ENCODE measurements at places on chromosomes 6 and 20.
A peak's percentile ranks its signal among the peaks of the same experiment; 100 is the strongest.

DNA sequence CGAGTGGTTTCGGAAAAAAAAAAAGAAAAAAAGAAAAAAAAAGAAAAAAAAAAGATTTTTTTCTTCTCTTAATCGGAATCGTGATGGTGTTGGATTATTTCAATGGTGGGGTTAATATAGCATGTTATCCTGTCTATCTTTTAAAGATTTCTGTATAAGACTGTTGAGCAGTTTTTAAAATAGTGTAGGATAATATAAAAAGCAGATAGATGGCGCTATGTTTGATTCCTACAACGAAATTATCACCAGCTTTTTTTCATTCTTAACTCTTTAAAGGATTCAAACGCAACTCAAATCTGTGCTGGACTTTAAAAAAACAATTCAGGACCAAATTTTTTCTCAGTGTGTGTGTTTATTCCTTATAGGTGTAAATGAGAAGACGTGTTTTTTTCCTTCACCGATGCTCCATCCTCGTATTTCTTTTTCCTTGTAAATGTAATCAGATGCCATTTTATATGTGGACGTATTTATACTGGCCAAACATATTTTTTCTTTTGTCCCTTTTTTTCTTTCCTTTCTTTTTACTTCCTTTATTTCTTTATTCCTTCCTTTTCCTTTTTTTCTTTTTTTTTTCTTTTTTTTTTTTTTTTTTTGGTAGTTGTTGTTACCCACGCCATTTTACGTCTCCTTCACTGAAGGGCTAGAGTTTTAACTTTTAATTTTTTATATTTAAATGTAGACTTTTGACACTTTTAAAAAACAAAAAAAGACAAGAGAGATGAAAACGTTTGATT is 3.6 kb downstream of the SOX4 start:
- H3K4me1 ChIP-seq = peaks cover 47% of the 10 kb centered on the region
- DNase-seq = no peak
- peak overlapping the region; percentile 71 for H3K4me3 ChIP-seq
- H3K27me3 ChIP-seq = no peaks in the 10 kb centered on the region
- no peaks in the 10 kb centered on the region for H3K36me3 ChIP-seq

DNA sequence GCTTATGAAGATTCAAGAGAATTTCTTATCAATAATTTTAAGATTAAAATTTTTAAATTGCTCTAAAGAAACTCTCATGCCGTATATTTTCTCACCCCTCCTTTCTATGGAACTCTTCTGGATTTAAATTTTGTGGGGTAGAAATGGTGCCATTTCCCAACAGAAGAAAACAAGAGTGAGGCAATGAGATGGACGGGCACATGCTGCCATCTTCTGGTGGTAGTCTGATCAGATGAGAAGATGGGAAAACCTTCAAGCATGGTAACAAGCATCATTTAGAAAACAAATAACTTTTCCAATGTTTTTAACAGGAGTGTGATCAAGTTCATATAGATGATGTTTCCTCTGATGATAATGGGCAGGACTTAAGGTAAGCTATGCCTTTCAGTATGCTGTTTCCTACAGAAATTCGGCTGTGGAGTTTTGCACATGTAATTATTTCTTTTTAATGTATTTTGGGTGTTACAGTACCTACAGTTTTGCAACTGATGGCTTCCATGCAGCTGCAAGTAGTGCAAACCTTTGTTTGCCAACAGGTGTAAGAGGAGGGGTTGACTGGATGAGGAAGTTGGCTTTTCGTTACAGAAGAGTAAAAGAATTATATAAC is 271.4 kb downstream of the EYA4 start:
- no peak for DNase-seq
- no peak overlapping the region for H3K4me3 ChIP-seq
- H3K27me3 ChIP-seq = no peaks in the 10 kb centered on the region
- no peaks in the 10 kb centered on the region for H3K36me3 ChIP-seq
- no peaks in the 10 kb centered on the region for H3K4me1 ChIP-seq

GRCh38 chr6:23591761-23592160 is 534.3 kb upstream of the NRSN1 start:
- H3K4me3 ChIP-seq = no peak overlapping the region
- H3K27ac ChIP-seq = no peak overlapping the region
- no peak for DNase-seq
- no peaks in the 10 kb centered on the region for H3K4me1 ChIP-seq

GRCh38 chr6:82143041-82143481 is 104.5 kb downstream of the IBTK start:
- no peak overlapping the region for H3K4me3 ChIP-seq
- H3K4me1 ChIP-seq = peaks cover 10% of the 10 kb centered on the region
- DNase-seq = no peak
- peak overlapping the region; percentile 73 for H3K27ac ChIP-seq
- no peaks in the 10 kb centered on the region for H3K36me3 ChIP-seq

DNA sequence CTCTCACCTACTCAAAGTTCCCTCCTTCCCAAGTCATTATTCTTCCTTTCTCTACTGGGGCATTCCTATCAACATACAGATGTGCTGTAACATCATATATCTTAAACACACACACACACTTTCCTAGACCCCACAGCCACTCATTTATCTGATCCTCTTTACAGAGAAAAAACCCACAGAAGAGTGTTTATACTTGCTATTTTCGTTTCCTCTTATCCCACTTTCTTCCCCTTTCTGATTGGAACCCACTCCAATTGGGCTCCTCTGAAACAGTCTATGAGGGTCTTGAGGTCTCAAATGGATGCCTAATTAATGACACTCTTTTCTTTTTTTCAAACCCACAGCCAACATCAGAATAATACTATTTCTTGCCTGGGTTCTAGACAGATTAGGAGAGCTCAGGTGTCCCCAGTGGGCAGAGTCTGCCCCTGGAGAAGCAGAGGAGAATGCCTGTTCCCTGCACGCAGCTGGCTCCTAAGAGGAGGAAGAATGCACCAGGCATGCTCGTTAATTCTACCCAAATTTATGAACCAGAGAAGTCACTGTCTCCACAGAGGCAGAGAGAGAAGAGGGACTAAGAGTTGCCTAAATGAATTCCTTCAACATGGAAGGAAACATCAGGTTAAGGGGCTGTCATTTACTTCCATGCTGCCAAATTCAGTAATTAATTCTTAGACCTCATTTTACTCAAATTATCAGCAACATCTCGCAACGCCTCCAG is 65.9 kb downstream of the CRYBG1 start:
- H3K4me1 ChIP-seq = no peaks in the 10 kb centered on the region
- no peak overlapping the region for H3K4me3 ChIP-seq
- no peaks in the 10 kb centered on the region for H3K27me3 ChIP-seq
- H3K27ac ChIP-seq = no peak overlapping the region

DNA sequence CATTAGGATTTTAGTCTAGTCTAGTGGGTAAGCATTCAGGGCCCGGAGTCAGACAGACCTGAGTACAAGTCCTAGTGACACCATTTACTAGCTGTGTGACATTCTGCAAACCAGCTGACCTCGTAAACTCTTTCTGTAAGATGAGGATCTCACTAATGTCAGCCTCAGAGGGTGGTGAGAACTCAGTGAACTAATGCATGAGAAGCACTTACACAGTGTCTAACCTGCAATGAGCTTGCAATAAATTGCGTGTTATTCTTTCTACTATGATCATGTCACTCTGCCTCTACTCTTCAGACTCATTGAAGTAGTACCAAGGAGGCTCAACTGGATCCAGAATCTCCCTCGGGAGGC is 41.1 kb upstream of the ZNF831 start:
- H3K4me1 ChIP-seq = no peaks in the 10 kb centered on the region
- H3K4me3 ChIP-seq = no peak overlapping the region
- no peak overlapping the region for H3K27ac ChIP-seq
- no peak for DNase-seq
- no peaks in the 10 kb centered on the region for H3K27me3 ChIP-seq

- H3K4me3 ChIP-seq = no peak overlapping the region
- H3K27me3 ChIP-seq = no peaks in the 10 kb centered on the region
- H3K27ac ChIP-seq = peak overlapping the region; percentile 62
- no peaks in the 10 kb centered on the region for H3K36me3 ChIP-seq
These were observed 3.8 kb downstream of the DIDO1 start for GRCh38 chr20:62922451-62922921.

GRCh38 chr20:38129893-38130609 is 35.0 kb downstream of the TGM2 start:
- peaks cover 24% of the 10 kb centered on the region for H3K36me3 ChIP-seq
- peaks cover 6% of the 10 kb centered on the region for H3K4me1 ChIP-seq
- no peak for DNase-seq
- H3K27me3 ChIP-seq = no peaks in the 10 kb centered on the region
- H3K4me3 ChIP-seq = no peak overlapping the region

DNA sequence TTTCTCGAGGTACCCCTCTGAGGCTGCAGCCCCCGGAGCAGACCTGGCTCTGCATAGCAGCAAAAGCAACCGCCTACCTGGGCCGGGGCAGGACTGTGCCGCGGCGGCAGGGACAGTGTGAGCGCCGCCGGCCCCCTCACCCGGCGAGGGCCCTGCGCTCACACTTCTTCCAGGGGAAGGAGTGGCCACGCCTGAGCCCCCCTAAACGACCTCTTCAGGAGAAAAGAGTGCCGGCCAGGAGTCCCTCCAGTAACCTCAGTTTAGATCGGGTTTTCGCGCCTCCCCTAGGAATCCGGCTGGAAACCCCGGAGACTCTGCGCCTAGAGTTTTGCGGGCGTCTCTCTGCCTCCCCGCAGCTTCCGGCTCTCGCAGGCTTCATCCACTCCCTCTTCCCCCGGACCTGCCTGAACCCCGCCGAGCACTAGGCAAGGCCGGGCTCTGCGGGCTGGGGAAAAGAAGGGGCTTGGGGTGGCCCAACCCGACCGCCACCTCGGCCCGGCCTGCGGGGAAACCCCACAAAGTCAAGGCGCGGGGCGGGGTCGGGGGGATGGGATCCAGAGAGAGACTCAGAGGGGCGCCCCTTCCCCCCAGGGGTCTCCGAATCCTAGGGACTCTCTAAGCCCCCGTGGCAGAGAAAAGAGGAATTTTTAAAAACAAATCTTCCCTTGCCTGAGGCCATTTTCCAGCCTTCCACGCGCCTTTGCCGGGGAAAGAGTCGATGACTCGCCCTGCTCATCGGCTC is 558 bp downstream of the LINC00237 start:
- peaks cover 96% of the 10 kb centered on the region for H3K27me3 ChIP-seq
- peaks cover 42% of the 10 kb centered on the region for H3K4me1 ChIP-seq
- H3K4me3 ChIP-seq = no peak overlapping the region
- DNase-seq = no peak
- no peaks in the 10 kb centered on the region for H3K36me3 ChIP-seq
- no peak overlapping the region for H3K27ac ChIP-seq

GRCh38 chr6:40353967-40354452 is 233.2 kb downstream of the LRFN2 start:
- no peaks in the 10 kb centered on the region for H3K27me3 ChIP-seq
- no peak overlapping the region for H3K4me3 ChIP-seq
- DNase-seq = no peak
- H3K27ac ChIP-seq = no peak overlapping the region

DNA sequence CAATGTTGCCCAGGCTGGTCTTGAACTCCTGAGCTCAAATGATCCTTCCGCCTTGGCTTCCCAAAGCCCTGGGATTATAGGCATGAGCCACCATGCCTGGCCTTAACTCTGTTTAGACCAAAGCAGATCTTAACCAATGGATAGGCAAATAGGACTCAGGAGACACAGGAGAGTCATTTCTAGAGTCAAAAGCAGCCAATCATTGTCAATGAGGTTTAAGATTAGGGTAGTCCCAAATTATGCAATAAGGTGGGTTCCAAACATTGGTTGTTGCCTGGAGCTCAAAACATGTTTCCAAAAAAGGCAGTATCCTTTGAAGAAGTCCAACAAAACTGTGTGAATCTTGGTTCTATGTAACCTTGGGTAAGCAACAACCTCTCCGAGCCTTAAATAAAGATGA is 95.7 kb upstream of the JARID2 start:
- no peak overlapping the region for H3K27ac ChIP-seq
- H3K36me3 ChIP-seq = no peaks in the 10 kb centered on the region
- peaks cover 11% of the 10 kb centered on the region for H3K4me1 ChIP-seq
- H3K4me3 ChIP-seq = no peak overlapping the region

- no peak overlapping the region for H3K27ac ChIP-seq
- H3K27me3 ChIP-seq = no peaks in the 10 kb centered on the region
- no peak overlapping the region for H3K4me3 ChIP-seq
- DNase-seq = no peak
- no peaks in the 10 kb centered on the region for H3K36me3 ChIP-seq
- no peaks in the 10 kb centered on the region for H3K4me1 ChIP-seq
These were observed 77.0 kb upstream of the NHSL1 start for GRCh38 chr6:138576313-138576712.

GRCh38 chr6:127924440-127924839 is 23.6 kb upstream of the THEMIS start:
- no peaks in the 10 kb centered on the region for H3K27me3 ChIP-seq
- H3K4me3 ChIP-seq = no peak overlapping the region
- H3K4me1 ChIP-seq = no peaks in the 10 kb centered on the region
- no peak for DNase-seq

- no peak for DNase-seq
- no peaks in the 10 kb centered on the region for H3K27me3 ChIP-seq
- no peak overlapping the region for H3K27ac ChIP-seq
- H3K4me3 ChIP-seq = no peak overlapping the region
These were observed 25.7 kb downstream of the TTI1 start for GRCh38 chr20:38007526-38007925.

DNA sequence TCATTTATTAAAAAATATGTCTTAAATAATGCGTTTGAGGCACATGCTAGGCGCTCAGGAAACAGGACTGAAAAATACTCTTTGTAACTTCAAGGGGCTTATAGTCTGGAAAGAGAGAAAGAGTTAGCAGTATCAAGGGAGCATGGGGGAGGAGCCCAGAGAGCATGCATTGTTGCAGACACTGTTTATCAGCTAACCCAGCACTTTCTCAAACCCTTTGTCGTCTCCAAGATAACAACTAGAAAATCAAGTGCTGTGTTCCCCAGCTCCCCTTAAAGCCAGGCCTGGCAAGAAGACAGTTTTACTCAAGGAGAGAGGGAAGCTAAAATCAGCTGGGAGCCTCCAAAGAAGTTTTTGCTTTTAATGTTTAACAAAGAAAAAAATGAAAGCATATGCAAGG is 98.4 kb downstream of the PERP start:
- DNase-seq = no peak
- no peak overlapping the region for H3K4me3 ChIP-seq

GRCh38 chr6:45930420-45931040 is 85.1 kb downstream of the CLIC5 start:
- H3K36me3 ChIP-seq = no peaks in the 10 kb centered on the region
- H3K4me1 ChIP-seq = no peaks in the 10 kb centered on the region
- no peaks in the 10 kb centered on the region for H3K27me3 ChIP-seq
- H3K27ac ChIP-seq = no peak overlapping the region

- DNase-seq = no peak
- H3K27me3 ChIP-seq = no peaks in the 10 kb centered on the region
These were observed 58.0 kb downstream of the BLOC1S5 start for GRCh38 chr6:8006208-8006607.

GRCh38 chr20:48283470-48284110 is 498.3 kb upstream of the SULF2 start:
- DNase-seq = no peak
- H3K36me3 ChIP-seq = no peaks in the 10 kb centered on the region
- H3K27ac ChIP-seq = no peak overlapping the region
- no peaks in the 10 kb centered on the region for H3K27me3 ChIP-seq
- H3K4me1 ChIP-seq = peaks cover 7% of the 10 kb centered on the region

GRCh38 chr6:26657256-26657655 is 2.3 kb downstream of the ZNF322 start:
- no peak overlapping the region for H3K27ac ChIP-seq
- no peaks in the 10 kb centered on the region for H3K36me3 ChIP-seq
- no peaks in the 10 kb centered on the region for H3K27me3 ChIP-seq
- no peak for DNase-seq
